NB4 (cell line): ENCODE measurements at places on chromosomes 12 and 14.
A peak's percentile ranks its signal among the peaks of the same experiment; 100 is the strongest.

DNA sequence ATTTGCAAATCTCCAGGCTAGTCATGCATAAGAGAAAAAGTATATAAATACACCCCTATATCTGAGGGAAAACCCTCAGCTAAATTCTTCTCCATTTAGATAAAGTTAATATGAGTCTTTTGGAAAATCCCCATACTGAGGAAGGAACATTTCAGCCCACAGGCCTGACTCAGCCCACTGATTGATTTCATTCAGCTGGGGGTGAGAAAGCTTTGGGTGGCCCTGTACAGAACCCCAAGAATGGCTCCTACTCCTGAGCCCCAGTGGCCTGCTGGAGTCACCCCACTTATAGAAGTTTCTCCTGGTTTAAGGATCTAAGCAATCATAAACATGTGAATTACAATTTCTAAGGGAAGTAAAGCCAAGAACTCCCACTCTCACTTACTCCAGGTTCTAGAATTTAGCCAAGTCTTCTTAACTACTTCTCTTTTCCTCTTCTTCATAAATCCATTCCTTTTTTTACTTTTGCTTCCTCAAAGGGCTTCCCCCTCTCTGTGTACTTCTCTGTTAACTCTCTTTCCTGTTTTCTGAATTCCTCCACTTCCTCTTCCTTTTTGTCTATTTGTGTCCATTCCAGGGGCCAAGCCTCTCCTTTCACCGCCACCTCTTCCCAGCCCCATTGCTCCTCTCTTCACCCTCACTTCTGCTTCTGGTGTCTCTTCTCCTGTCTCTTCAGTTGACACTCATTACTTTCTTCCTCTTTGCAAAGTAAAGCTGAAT is 21.0 kb downstream of the RTN1 start:
- peak; percentile 2 for DNase-seq

- DNase-seq = no peak
Measured at GRCh38 chr14:61257469-61258057, 23.6 kb downstream of the TMEM30B start.

GRCh38 chr12:52892974-52893373 is 11.9 kb downstream of the KRT8 start:
- no peak for DNase-seq

- peak; percentile 14 for DNase-seq
Measured at GRCh38 chr14:60649875-60650372, 647 bp upstream of the SIX1 start.

DNA sequence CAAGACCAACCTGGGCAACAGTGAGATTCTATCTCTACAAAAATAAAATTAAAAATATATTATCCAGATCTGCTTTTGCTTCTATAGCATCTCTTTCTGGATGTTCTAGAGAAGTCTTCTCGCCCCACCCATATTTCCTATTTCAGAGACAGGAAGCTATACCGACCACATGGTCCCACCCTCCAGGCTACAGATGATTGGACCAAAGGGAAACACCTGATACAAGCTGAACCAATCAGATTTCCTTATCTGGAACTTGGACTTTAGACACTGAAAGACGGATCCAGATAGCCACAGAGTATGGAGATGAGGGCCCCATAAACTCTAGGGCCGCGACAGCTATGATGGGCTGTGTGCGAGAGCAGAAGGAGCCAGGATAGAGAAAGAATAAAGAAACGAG is 48.7 kb downstream of the CCDC60 start:
- peak; percentile 16 for DNase-seq

DNA sequence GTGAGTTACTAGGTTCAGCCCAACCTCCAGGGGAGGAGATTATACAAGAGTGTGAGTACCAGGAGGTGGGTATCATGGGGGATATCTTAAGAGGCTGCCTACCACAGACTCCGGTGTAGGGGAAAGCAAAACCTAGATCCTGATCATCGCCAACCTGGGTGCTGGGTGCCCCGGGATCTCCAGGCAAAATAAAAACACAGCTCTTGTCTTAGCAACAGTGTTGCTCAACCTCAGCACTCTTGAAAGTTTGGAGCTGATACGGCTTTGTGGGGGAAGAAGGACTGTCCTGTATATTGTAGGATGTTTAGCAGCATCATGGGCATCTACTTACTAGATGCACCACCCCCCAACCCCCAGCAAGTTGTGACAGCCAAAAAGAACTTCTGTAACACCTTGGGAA is 74.5 kb downstream of the CCDC60 start:
- no peak for DNase-seq

- DNase-seq = no peak
Measured at GRCh38 chr12:62113366-62114011, 146.7 kb upstream of the USP15 start.

DNA sequence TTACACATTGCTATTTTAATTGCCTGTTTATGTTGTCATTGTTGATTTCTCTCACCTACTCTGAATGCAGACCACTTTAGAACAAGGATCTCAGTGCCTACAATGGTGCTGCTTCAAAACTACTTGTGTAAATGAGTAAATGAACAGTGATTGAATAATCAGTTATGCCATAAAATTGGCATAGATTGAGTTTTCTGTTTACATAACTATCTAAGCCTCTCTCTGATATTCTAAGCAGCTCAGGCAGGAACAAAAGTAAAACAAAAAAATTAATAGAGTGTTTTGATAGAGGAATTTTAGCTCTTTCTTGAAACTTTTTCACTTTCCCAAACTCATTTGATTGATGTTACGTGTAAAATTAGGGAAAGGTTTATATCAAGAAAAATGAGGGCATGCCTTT is 232.3 kb upstream of the KITLG start:
- no peak for DNase-seq

DNA sequence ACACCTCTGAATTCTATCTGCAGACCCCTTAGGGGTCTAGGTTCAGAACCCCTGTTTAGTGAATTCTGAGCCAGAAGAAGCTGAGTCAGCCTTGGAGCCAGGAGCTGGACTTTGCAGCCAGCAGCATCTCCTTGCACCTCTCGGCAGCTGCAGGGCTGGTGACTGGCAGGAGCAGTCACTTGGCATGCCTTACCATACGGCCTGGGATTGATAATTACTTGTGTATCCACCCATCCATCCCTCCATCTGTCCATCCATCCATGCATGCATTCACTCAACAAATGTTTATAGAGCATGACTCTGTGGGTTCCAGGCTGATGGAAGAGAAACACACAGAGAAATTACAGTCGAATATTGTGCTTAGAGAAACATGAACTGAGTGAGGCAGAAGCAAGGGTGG is 67.5 kb upstream of the PRIMA1 start:
- DNase-seq = no peak

DNA sequence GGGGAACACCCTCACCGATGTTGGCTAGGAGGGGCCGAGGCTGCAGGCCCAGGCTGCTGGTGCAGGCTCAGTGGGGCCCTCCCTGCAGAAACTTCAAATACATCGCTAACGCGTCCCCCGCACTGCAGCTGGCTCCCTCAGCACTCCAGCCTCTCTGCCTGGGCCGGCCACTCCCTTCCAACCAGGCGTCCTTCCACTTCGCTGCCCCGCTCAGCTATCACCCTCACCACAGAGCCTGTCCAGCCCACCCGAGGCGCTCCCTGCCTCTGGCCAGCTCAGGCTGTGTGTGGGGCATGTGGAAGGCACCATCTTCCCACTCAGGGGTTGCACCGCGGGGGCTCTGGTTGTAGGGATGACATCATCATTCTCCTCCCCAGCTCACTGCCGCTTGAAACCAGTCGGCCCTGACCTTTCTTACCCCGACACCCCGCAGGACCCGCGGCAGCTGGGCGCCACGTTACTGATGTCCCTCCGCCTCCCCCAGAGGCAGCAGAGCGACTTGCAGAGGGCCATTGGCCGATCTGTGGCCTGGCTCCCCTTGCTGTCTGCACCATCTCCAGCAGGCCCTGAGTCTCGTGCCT is 199.9 kb upstream of the RTL1 start:
- no peak for DNase-seq

DNA sequence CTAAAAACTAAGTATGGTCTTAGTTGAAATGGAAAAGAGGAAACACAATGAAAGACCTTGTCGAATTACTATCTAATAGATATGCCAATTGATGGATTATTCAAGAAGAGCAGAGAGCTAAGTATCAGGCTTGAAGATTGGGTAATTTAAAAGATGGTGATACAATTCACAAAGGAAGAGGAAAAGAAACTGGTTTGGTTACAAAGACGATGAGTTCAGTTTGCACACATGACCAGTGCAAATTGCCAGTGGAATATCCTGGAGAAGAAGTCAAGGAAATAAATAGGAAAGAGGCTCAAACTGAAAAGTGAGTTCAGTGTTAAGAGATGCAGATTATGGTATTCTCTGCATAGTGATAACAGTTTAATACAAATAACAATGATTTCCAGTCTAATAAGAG is 2.5 kb upstream of the RAP1B start:
- DNase-seq = no peak

- DNase-seq = no peak
Measured at GRCh38 chr14:45641541-45641940, 388.5 kb upstream of the MIS18BP1 start.

DNA sequence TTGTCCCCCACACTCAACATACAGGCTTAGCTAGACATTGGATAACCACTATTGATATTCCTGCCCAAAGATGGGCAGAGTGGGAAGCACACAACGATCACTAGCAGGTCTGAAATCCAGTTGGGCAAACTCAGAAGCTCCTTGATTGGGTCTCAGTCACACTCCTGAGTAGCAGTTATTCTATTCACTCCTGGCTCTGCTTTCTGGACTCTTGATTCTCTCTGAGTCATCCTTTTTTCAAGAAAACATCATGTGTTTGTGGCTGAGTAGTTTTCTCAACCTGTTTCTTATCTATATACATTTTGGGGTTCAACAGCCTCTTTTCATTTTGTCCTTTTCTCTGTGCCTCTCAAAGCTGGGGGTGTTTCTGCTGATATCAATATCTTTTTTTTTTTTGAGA is 46.0 kb upstream of the MANSC4 start:
- no peak for DNase-seq
